ENCODE measurements at places on chromosomes 13 and 19. TPM values are rescaled to one million over a fixed set of nuclear protein-coding genes. Genes with fewer than 3 reads are reported as not detected.

Gene CEACAM8
- total RNA-seq: not detected

Gene TNNI3
- total RNA-seq: not detected

DNA sequence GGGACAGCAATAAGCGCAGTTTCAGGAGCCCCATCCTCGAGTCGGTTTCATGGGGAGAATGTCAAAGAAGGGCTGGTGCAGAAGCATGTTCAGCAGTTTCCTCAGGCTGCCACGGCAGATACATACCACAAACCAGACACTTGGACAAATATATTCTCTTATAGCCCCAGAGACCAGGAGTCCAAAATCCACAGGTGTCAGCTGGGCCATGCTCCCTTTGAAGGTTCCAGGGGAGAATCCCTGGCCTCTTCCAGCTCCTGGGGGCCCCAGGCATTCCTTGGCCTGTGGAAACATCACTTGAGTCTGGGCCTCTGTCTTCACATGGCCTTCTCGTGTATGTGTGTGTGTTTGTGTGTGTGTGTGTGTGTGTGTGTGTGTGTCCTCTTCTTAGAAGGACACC, 164.1 kb downstream of the UQCRFS1 start:
- no peak for DNase-seq
- H3K27me3 ChIP-seq: no peaks in the 10 kb centered on the region
- H3K27ac ChIP-seq: no peak overlapping the region

DNA sequence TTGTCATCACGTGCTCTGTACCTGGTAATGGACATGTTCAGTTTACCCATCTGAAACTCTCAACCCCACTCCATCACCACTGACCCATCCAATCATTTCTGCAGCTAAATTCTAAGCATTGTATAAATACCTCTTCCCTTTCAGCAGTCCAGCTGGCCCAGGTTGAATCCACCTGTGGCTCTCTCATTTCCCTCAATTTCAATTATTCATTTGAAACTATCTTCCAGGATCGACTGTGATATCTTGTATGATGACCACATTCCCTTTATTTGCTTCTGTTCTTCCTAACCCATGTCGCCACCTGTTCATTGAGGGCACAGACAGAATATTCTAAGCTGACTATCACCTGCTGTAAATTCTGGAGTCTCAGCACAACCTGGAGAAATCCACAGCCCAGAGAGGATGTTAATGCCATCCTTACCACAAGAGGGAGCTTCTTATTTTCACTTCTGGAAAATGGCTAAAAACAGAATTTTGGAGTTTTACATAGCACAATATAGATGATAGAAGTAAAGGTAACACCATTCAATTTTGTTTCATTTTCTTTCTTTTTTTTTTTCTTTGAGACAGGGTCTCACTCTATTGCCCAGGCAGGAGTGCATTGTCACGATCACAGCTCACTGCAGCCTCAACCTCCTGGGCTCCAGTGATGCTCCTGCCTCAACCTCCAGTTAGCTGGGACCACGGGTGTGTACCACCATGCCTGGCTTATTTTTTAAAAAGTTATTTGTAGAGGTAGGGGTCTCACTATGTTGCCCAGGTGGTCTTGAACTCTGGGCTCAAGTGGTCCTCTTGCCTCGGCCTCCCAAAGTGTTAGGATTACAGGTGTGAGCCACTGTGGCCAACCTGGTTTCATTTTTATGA, 38.6 kb downstream of the ZNF823 start:
- DNase-seq: no peak
- no peaks in the 10 kb centered on the region for H3K4me1 ChIP-seq
- H3K27ac ChIP-seq: no peak overlapping the region
- no peaks in the 10 kb centered on the region for H3K36me3 ChIP-seq
- peaks cover 2% of the 10 kb centered on the region for H3K27me3 ChIP-seq

DNA sequence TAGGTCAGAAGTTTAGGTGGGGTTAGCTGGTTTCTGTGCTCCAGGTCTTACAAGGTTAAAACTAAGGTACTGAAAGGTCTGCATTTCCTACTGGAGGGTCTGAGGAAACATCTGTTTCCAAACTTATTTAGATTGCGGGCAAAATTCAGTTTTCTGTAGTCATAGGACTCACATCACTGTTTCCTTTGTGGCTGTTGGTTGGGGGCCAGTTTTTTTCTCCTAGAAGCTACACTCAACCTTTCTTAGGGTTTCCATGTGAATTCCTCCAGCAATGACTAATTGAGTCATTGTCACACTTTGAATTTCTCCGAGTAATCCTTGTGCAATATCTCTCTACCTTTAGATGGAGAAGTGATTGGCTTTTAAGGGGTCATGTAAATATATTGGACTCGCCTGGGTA, 773.4 kb upstream of the SLITRK1 start:
- H3K27ac ChIP-seq: no peak overlapping the region
- no peaks in the 10 kb centered on the region for H3K4me1 ChIP-seq
- H3K4me3 ChIP-seq: no peak overlapping the region
- no peak for DNase-seq
- no peaks in the 10 kb centered on the region for H3K27me3 ChIP-seq
